GM12864 (cell line): ENCODE measurements at places on chromosomes 13 and 19.

- no peak for DNase-seq
Measured at GRCh38 chr13:25928941-25929505, 122.8 kb downstream of the SHISA2 start.

- DNase-seq = no peak
Measured at GRCh38 chr19:13058951-13059660, 43.6 kb downstream of the LYL1 start.

DNA sequence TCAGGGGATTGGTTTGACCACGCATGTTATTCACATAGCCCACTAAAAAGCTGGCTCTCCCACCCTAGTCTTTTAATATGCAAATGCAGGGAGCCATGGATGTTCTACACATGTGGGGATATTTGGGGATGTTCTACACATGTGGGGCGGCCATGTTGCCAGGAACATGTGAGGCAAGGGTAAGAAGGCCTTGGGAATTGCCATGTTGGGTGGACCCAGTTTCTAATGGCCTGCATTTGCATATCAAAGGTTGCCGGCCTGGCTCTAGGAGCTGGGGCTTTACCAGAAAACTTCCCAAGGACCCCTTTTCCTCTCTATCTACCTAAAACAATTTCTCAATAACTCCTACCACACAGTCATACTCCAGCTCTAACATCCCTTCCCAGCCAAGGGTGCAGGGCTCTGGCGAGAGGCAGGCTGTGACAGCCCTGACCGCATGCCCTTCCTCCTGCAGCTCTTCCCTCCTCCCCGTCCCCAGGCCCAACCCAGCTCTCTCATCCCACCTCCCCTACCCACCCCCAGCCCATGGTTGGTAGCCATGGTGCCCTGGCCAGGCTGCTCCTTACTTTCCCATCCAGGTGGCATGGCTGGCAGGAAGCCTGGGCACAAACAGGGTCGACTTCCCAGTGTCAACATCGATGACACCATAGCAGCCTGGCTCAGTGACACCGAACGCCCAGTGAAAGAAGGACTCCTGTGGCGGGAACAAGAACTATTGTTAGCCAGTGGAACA is 11.0 kb downstream of the PEPD start:
- DNase-seq = no peak

DNA sequence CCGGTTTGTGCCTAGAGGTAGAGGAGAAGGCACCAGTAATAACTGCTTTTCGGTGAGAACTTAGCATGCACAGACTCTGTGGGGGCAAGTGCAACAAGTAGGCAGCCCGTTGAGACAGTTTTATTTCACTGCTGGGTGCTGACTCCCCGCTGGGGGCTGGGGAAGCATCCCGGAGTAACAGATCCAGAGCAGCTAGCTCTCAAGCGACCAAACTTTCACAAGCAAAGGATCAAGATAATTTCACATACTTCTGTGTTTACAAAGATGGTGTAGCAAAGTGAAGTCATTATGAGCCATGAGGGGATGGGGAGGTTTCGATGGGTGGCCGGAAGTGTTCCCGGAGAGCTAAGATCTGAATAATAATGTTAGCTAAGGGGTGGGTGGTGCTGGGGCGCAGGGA is 2.8 kb downstream of the NACC1 start:
- DNase-seq = no peak

DNA sequence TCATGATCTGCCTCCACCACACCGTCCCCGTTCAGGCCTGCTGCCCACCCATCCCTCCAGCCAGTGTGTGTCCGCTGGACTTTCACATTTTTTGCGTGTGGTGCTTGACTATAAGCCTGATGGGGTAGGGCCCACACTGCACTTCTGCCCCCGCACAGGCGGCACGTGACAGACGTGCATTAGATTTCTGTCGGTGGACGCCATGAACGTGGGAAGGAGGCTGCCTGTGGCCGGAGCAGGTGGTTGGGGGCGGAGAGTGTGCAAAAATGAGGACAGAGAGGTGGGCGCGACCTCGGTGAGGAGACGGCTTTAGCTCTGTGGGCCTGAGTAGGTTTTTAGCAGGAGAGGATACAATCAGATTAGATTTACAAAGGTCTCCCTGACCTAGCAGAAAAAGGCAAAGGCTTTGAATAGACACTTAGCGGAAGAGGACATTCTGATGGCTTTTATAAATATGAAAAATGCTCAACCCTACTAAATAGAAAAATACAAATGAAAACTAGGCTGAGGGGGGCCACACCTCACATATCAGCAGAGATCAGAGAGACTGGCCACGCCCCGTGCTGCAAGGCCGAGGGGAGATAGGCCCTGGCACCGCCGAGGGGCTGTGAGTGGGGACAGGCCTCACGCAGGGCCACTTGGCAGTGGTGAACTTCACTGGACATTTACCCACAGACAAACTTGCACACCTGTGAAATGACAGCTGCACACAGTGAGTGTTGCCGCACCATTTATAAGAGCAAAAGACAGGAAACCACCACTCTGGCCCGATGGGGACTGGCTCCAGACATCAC is 25.4 kb downstream of the PAK4 start:
- no peak for DNase-seq

DNA sequence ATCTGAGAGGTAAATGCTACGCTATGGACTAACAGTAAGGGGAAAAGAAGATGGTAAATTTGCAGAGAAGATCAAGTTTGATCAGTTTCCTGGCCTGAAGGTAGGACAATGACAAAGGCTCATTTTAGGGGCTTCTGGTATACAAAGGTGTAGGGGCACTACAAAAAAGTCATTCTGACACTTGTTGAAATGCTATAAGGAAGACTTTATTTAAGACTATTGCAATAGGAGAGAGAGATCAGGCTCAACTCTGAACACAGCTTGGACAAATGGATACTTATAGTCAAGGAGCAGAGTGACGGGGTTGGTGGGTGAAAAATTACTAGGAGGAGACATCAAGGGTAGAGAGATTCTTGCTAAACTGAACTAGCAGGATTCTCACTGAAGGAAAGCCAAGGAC is 37.2 kb upstream of the KPNA3 start:
- no peak for DNase-seq

DNA sequence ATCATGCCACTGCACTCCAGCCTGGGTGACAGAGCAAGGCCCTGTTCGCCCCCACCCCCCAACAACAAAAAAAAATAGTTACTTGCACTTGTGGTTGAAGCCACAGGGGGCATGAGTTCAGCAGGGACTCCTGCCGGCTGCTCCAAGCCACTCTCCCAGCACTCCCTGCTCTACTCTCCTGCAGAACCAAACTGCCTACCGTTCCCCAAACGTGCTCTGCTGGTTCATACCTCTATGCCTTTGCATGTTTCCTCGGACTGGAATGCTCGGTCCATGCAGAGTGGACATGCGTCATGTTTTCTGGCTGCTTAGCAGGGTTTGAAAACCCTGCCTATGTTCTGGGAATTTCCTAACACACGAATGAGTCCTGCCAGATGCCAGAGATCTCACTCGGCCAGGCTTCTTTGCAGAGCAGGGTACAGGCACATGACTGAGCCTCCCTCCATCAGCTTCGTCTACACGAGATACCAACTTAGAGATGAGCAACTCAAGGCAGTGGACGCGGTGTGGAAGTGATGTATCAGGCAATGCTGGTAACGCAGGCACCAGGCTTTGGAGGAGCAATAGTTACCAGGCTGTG is 8.5 kb upstream of the SLC25A15 start:
- no peak for DNase-seq

DNA sequence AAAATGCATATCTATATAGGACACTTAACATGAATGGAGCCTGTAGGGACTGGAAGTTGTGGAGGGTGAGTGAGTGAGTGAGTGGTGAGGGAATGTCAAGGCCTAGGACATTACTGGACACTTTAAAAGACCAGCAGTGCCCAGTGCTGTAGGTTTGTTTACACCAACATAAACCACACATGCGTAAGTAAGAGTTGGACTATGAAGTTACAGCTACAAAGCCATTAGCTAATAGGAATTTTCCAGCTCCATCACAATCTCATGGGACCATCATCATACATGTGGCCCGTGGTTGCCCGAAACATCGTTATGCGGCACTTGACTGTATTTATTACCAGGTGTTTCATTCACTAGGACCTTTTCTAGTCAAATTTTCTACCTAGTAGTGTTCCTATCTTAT is 49.2 kb downstream of the LATS2 start:
- DNase-seq = no peak

GRCh38 chr13:44231786-44232516 is 141.7 kb upstream of the SERP2 start:
- DNase-seq = no peak

DNA sequence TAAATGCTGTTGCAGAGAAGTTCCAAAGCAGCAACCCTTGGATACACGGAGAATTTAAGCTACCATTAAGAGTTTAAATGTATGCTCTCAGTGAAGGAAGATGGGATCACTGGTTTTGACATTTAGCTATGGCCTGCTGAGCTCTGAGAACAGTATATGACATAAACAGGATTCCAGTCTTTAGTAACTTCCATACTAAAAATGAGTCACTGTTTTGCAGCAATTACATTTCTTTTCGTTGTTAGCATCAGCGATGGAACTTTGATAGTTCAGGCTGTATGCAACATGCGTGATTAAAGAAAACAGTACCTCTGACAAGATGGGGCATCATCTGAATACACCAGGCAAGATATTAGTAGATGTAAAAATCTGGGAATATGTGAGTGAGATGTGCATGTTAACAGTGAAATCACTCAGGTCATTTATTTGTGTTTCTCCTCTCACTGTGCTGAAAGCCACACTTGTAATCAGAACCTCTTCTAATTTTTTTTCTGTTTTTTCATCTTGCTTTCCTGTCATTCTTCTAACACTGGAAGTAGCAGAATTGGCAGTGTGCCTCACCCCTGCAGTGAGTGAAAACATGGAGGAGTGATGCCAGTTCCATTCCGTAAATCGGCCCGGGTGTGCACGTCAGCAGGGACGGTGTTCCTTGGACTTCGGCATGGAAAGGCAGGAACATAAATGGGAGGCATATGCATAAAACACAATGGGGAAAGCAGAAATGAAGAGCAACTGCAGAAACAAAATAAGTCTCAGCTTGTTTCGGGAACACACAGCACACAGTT is 361.5 kb downstream of the OXGR1 start:
- no peak for DNase-seq

GRCh38 chr13:53200498-53201453 is 172.2 kb downstream of the OLFM4 start:
- no peak for DNase-seq

GRCh38 chr19:43806848-43807247 is 4.6 kb upstream of the LYPD5 start:
- no peak for DNase-seq

DNA sequence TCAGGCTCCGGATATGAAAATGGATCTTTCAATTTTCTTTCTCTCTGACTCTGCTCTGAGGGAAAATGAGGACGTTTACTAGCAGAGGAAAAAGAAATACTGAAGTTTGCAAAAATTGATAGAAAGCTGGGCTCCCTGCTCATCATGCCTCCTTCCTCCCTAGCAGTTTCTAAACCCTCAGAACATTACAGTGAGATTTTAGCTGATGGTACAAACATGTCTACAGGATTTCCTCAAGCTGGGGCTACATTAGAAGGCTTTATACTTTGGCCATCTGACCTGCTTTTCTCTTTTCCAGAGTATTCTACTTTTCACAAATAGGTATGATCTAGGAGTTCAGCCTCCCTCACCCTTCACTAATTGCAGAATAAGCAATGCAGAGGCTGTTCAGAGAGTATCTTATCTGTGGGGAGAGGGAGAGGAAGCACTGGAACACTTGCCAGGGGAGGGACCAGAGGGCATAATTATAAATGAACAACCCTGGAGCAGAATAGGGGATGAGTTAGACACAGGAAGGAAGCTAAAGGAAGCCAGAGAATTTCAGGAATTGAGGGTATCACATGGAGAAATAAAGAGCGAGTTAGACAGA is 30.0 kb downstream of the CEACAM1 start:
- DNase-seq = no peak

DNA sequence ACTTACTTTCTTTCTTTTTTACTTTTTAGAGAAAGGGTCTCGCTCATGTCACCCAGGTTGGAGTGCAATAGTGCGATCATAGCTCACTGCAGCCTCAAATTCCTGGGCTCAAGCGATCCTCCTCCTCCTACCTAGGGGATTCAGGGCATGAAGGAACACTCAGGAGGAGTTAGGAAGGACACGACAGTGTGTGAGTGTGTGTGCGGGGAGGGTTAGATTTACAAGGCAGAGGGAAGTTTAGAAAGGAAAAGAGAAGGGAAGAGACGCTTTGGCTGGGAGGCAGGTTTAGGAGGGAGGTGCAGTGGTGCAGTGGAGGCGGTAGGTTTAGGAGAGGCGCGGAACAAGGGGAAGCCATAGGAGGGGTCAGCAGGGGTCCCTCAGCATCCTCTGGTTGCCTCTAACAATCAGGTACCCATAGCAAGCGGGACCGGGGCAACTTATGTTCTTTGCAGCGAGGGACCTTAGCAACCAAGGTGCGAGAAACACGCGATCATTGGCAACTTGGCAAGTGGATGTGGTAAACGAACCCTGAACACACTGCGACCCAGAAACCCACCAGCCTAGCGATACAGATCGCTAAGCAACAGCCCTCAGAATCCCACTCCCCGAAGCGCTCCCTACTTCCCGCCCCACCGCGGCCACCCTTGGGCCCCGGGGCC is 501 bp downstream of the SIRT2 start:
- DNase-seq = no peak

GRCh38 chr13:85724546-85725432 is 74.4 kb downstream of the SLITRK6 start:
- DNase-seq = no peak

DNA sequence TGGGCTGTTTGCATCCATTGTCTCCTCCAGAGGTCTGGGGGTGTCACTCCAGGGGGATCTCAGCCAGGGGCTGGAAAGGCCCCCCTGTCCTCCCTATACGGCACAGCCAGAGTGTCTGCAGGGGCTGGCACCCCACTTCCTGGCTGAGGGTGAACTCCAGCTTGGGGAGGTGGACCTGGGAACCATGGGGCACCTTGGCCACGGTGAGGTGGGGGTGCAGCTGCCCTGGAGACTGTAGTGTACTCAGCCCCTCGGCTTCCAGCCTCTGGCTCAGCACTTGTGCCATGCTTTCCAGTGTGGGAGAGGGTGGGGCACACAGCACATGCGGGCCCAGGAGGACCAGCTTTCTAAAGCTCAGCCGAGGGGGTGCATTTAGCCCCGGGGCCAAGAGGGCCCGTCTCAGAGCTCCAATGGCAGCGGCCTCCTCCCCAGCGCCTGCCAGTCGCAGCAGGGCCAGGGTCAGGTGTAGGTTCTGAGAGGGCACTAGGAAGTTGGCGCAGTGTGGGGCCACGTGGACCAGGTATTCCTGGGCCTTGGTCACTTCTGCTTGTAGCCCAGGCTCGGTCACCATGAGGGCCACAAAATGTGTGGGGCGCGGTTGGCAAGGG is 1.4 kb downstream of the LENG9 start:
- DNase-seq = no peak

GRCh38 chr19:32630338-32630737 is 44.6 kb downstream of the ANKRD27 start:
- no peak for DNase-seq

- no peak for DNase-seq
Measured at GRCh38 chr19:31114585-31114984, 234.7 kb downstream of the TSHZ3 start.

- no peak for DNase-seq
Measured at GRCh38 chr13:46278474-46278873, 66.7 kb downstream of the LRRC63 start.

- no peak for DNase-seq
Measured at GRCh38 chr19:39941151-39941550, 6.7 kb upstream of the FCGBP start.
